ENCODE measurements at places on chromosomes 16 and 17.

DNA sequence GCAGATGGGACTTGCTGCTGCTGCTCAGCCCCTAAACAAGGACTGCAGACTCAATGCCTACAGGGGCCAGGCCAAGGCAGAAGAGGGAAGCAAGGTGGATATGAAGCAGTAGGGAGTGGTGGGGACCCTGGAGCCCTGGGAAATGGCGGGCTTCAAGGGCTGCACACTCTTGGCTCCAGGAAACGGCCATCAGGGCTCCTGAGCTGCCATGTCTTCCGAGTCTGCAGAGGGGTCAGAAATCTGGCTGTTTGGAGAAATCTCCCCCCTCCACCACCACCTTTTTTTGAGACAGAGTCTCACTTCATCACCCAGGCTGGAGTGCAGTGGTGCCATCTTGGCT is 169.1 kb downstream of the KATNIP start:
- DNase-seq = no peak

DNA sequence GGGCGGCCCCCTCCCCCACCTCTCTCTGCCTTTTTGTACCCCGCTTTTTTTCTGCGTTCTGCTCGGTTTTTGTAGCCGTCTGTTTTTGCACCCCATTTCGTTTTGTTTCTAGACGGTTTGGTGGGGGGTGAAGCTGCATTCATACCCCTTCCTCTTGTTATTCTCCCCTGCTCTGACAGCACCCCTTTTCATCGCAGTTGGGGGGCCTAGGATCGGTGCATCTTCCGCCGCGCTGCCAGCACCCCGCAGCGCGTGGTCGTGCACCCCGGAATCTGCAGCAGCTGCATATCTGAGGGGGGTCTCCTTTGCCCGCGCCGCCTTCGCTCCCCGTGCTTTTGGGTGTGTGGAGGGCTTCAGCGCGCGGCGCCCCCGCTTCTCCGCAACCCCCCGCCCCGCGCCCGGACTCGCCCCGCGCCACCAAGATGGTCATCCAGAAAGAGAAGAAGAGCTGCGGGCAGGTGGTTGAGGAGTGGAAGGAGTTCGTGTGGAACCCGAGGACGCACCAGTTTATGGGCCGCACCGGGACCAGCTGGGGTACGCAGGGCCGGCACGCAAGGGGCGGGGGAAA is 455 bp downstream of the ATP1B2 start:
- no peak for DNase-seq

- DNase-seq = no peak
These were observed 1.0 kb downstream of the HS3ST3A1 start for GRCh38 chr17:13600475-13601321.

- DNase-seq = no peak
These were observed 17.0 kb upstream of the NTN1 start for GRCh38 chr17:9004132-9004960.

DNA sequence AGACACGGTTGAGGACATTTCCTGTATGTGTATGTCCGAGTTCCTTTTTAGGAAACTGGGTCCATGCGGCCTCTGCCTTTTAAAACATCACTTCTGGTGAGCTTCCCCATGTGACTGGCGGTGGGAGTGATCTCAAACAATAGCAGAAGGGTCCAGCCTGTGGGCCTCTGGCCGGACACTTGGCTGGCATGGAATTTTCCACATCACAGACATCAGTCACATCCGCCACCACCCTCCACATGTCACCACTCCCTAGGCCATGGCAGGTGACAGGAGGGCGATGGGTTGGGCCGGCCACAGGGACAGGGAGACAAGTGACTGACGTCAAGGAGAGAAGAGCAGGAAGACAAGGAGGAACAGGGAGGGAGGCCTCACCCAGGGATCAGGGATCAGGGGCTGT is 83.7 kb downstream of the DNAH17 start:
- DNase-seq = no peak

- DNase-seq = peak; percentile 28
These were observed 218.2 kb upstream of the CHMP6 start for GRCh38 chr17:80773243-80773991.

- DNase-seq = peak; percentile 51
These were observed 137.9 kb downstream of the CDH11 start for GRCh38 chr16:64983963-64984362.

DNA sequence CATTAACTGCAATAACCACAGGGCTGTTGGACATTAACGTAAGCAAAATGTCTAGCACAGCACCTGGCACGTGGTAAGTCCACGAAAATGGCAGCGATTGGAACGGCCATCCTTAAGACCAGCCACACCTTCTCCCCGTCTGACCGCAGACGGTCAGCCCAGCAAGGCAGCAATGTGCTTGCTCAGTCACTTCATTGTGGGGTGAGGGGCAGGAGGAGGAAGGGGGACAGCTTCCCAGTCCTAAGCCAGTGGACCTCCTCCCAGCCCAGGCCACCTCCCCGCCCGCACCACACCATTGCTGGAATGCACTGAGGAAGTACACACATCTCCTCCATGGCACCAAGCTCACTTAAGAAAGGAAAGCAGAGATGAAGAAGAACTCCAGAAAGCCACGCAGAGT is 8.6 kb upstream of the MYLK3 start:
- DNase-seq = no peak

GRCh38 chr17:60601447-60602384 is 1.7 kb downstream of the PPM1D start:
- DNase-seq = peak; percentile 50

DNA sequence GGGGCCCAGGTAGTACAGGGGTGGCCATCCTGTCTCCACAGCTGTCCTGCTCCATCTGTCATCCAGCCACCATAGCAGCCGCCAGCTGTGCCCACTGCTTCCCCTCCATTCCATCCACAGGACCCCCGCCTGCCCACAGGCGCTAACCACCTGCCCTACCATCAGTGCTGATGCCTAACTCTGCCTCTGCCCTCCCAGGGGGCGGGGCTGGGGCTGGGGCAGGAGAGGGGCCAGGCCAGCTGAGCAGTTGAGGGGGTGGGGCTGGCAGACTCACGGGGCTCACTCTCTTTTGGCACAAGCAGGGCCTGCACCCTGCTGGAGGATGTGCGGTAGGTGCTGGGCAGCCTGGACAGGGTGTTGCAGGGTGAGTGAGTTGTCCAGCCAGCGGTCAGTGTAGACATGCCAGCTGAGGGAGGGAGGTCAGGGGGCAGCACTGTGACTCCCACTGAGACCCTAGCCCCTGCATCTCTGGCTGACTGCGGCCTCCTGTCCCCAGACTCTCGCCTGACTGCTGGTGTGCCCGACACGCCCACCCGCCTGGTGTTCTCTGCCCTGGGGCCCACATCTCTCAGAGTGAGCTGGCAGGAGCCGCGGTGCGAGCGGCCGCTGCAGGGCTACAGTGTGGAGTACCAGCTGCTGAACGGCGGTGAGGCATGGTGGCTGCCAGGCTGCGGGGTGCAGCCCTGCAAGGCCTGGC is 9.6 kb downstream of the GALK1 start:
- DNase-seq = no peak

DNA sequence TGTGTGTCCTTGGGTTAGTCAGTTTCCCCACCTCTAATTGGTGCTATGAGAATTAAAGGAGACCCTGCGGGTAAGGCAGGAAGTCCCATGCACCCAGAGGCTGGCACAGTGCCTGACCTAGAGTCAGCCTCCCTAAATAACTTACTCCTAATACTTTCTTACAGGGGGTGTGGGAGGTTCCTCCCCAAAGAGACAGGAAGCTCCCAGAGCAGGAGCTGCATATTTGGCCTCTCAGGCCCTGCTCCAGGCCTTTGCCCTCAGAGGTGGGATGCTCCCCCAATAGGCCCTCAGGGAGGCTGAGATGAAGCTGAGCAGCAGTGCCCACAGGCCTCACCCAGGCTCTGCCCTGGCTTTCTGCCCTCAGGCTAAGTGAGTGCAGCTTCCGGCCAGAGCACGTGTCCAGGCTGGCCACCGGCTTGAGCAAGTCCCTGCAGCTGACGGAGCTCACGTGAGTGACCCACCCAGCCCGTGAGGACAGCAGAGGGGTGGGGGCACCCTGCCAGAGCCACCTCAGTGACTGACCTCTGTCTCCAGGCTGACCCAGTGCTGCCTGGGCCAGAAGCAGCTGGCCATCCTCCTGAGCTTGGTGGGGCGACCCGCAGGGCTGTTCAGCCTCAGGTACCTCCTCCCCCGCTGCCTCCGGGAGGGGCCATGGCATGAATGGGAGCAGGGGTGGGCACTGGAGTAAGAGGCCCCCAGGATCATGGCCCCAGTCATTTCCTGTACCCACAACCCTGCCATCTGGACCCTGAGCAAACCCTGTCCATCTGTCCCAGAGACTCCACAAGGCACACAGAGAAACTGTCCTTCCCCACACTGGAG is 31.1 kb upstream of the CPNE2 start:
- DNase-seq = no peak

DNA sequence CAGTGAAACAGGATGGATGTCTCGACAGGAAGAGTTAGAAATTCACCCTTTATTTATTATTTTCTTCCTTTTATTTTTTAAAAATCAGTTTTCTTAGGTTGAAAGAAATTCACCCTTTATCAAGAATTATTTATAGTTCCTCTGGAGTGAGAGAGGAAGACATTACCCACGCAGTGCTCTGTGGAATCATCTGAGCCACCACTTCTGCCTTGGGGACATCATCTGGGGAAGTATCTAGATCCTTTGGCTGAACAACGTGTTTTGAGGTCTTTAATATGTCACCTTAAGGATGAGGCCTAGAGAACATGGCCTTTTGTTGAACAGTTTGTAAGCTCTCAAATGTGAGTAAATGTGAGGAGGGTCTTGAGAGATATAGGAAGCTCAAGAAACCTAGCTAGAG is 183.3 kb downstream of the UTP18 start:
- no peak for DNase-seq

- DNase-seq = no peak
These were observed 32.7 kb downstream of the LRRC75A start for GRCh38 chr17:16459271-16459670.

GRCh38 chr16:397135-397661 is at the start of gene NME4:
TSS of gene NME4 (plus strand) at chr16:397199. CDS start at chr16:397223, 24 bp downstream.
- no peak for DNase-seq

- DNase-seq = no peak
These were observed 2.0 kb upstream of the CD300H start for GRCh38 chr17:74569020-74570003.

DNA sequence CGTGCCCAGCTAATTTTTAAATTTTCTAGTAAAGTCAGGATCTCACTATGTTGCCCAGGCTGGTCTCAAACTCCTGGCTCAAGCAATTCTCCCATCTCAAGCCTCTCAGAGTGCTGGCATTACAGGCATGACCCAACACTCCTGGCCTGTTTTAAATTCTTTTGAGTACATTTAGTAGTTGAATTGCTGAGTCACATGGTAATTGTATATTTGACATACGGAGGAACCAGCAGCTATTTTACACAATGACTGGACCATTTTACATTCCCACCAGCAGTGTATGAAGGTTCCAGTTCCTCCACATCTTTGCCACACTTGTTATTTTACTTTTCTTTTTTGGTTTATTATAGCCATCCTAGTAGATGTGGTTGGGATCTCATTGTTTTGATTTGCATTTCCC is 43.6 kb downstream of the RHOT1 start:
- no peak for DNase-seq

- peak; percentile 82 for DNase-seq
These were observed 6.7 kb downstream of the NUPR1 start for GRCh38 chr16:28531777-28532744.

GRCh38 chr16:72021043-72021442 is 12.5 kb downstream of the DHODH start:
- no peak for DNase-seq

- no peak for DNase-seq
These were observed 365.6 kb downstream of the GRIN2A start for GRCh38 chr16:9816644-9817043.

All from Caco-2 (cell line).